Omental fat pad (tissue), 4 donors: ENCODE measurements at places on chromosomes 4 and X.

GRCh38 chrX:53279296-53280237 lies 1.8 kb downstream of the IQSEC2 start:
- no peak for DNase-seq

DNA sequence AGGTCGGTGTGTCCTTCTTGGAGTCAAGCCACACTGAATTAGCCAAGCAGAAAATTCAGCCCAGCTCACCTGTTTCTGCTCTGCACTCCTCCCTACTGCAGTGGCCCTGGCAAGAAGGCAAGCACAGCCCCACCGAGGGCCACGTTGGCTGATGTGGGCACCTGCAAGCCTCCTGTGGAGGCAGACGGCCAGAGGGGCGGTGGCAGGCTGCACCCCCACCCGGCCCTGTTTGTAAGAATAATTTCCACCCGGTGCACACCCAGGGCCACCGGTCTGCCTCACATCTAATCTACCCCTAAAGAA lies 18.8 kb downstream of the PPP2R2C start:
- no peak for DNase-seq

- DNase-seq: no peak
Measured at GRCh38 chr4:21139327-21139726, 439.1 kb downstream of the PACRGL start.

- no peak for DNase-seq
Measured at GRCh38 chr4:36283912-36284465, 2.6 kb downstream of the DTHD1 start.

DNA sequence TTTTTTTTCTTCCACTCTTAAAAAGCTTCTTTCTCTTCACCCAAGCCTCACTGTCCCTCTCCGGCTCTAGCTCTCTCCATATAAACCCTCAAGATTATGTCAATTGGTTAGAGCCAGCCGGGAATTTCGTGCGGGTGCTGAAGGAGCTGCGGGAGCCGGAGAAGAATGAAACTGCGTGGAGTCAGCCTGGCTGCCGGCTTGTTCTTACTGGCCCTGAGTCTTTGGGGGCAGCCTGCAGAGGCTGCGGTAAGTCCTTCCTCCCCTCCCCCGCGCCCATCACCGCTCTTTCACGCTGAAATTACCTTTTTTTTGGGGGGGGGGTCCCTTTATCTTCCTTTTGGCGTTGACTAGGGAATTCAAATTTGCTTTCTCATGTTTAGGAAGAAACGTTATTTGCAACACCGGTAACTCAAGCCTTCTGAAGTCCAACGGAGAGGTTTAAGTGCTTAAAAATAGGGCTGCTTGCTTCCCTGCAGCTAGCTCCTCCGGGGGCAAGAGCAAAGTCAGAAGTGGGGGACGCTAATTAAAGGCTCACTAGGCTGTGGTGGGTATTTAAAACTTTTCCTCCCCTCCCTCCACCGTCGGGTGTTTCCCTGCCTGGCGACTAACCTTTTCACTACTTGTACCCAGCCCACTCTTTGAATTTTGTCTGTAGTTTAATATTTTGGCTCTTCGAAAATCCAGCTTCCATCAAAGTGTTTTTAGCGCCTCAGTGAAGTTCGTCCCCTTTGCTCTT lies 491 bp downstream of the COL4A5 start:
- no peak for DNase-seq

GRCh38 chr4:107404591-107405300 lies 315.3 kb downstream of the PAPSS1 start:
- no peak for DNase-seq

GRCh38 chrX:133937022-133937421 lies 48.4 kb downstream of the GPC3 start:
- DNase-seq: no peak

DNA sequence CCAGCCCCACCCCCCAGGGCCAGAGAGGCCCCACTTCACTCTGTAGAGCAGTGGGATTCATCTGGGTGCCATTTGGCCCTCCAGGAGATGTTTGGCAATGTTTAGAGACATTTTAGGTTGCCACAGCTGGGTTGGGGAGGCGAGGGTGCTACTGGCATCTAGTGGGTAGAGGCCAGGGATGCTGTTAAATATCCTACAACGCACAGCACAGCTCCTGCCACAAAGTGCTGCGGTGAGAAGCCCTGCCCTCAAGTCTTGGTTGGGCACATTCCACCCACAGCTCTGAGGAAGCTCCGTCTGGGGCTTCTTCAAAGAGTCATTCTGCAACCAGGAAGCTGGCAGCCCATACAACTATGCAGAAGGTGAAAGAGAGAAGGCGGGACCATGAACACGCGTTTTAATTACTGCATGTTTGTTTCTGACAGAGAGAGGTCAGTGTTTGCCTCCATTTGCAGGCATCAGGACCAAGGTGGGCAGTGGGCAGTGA lies 48.1 kb upstream of the FAM9C start:
- no peak for DNase-seq

DNA sequence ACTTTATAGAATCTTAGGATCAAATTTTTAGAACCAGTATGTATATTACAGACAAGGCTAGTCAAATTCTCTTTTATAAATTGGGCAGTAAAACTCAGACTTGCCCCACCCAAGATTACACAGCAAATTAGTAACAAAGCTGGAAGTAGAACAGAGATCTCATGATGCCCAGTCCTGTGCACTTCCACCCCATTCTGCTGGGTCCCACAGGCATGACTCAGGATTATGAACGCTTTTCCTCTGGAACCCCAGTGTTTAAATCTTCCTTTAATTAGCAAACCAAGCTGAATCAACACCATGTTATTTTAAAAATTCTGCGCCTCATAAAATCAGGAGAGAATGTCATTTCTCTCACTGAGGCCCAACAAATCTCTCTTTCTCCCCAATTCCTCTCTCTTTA lies 1.5 kb upstream of the IL13RA2 start:
- DNase-seq: no peak

DNA sequence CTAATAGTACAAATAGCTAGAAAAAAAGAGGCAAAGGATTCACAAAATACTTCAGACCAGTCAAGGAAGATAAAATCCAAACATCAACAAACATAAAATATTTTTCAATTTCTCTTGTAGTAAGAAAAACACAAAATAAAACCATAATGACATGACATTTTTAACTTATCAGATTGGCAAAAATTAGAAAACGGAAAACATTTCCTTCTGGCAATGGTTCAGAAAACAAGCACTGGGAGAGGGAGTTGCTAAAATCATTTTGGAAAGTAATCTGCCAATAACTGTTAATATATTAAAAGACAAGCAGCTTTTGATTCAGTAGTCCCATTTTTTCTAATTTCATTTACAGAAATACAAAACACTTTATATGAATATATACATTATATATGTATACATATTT lies 26.1 kb downstream of the TKTL2 start:
- DNase-seq: no peak

- DNase-seq: no peak
Measured at GRCh38 chr4:104881136-104881886, 265.4 kb upstream of the TET2 start.

- DNase-seq: peak; percentile 46
Measured at GRCh38 chr4:121950212-121950679, 1.6 kb downstream of the TRPC3 start.

DNA sequence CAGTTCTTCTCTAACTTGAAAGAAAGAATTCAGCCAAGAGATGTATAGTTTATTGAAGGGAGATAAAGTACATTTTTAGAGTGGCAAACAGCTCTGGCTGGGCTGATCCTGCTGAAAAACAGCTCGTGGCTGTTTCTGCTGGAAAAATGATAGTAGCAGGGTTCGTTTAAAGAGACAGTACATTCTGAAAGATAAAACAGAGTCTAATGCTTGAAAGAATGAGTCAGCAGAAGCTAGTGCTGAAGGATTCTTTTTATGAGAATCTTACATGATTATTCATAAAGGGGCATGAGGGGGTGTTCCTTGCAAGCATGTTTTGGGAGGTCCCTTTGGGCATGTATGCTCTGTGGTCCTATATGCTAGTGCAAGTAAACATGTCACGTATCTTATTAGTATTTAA lies 790.0 kb downstream of the PCDH18 start:
- no peak for DNase-seq

GRCh38 chr4:82947498-82947897 lies 47.0 kb downstream of the THAP9 start:
- no peak for DNase-seq

DNA sequence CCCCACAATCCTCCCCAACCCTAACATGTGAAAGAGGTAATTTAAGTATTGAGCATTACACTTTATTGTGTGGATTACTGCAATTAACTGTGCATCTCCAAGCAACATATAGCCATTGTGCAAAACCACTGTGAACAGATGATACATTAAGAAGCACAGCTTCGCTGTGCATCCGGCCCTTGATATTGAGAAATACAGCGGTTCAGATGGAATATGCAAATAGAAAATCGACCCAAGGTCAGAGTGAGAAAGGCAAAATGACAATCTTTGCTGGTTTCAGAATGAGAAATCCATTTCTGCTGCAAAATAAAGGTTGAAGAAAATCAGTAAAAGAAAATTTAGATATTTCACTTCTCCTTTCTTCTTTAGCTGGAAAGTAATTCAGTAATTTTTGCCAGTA lies 805.9 kb upstream of the GRID2 start:
- no peak for DNase-seq

GRCh38 chrX:27439771-27440170 lies 23.4 kb downstream of the PPP4R3C start:
- DNase-seq: no peak

DNA sequence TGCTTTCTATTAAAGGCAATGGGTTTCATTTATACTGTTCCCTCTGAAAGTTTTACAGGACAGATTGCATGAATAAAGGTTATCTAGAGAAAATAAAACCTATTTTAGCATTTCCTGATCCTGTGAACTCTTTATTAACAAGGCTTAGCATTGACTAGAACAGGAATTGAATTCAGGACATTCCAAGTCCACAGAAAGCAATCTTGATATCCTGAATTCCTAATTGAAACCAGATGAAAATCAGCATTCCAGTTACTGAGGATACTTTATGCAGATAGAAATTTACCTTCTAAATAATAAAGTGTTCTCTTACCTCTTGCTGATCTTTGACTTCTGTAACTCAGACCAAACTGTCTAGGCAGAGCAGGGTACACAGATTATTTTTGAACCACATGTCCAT lies 151.4 kb downstream of the ZNF518B start:
- no peak for DNase-seq

GRCh38 chr4:159764343-159764952 lies 661.6 kb downstream of the RAPGEF2 start:
- no peak for DNase-seq

DNA sequence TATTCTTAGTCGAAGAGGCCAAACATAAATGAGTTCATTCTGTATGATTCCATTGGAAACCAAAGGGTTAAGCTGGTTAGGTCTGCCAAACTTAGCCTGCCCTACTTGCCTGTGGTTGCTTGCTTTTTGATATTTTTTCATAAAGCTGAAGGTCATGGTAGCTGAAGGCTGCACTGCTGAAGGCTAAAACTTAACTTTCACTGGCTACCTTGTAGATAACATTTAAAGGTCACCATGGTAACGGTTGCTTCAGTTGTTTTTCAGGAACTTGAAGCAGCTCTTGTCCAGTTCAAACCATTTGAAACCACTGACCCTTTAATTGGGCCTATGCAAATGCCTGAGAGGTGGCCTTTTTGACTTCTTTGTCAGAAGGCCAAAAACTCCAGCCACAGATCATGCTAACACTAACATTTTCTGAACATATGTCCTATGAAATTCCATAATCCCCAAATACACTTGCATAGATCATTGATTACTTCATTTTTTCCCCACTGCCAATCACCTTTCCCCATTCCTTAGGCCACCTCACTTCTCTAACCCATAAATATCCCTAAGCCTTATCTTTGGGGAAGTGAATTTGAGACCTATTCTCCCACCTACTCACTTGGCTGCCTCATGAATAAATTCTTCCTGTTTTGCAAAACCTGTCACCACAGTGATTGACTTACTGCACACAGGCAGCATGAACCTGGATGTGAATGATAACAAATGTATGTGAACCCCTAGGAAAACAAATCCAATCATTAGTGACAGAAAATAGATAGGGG lies 10.7 kb upstream of the SMIM10L2A start:
- no peak for DNase-seq

DNA sequence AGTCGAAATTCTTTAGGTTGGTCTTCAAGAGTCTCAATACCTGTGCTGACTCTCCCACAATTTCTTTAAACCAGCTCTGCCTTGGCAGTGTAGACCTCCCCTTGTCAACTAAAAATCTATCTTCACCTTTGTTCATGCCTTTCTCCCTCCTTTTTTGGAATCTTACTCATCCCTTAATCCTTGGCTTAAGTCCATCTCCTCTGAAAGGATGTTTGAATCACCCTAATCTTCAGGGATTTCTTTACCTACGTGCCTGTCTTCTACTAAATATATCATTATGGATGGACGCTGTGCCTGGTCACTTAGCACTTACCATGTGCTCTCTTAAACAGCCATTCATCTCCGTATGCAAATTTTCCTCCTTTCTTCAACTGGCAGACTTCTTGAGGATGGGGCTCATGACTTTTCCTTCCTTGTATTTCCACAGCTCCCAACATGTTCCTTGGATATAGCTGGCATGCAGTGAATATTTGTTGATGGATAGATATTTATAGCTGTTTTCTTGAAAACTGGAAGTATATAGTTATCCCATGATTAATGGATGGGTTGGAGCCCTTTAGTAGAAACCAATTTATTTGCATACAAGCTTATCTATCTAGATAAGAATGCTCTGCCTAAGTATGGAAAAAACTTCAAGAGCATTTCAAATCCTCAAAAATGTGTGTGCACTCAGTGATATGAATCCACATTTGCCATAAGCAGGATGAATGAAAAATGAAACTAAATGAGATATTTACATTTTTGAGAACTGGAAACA lies 166.6 kb downstream of the SPRY1 start:
- no peak for DNase-seq

- DNase-seq: no peak
Measured at GRCh38 chrX:147351644-147352043, 537.1 kb upstream of the CXorf51A start.

GRCh38 chrX:121746105-121746504 lies 698.7 kb downstream of the GLUD2 start:
- no peak for DNase-seq

- DNase-seq: no peak
Measured at GRCh38 chr4:153156263-153156662, 48.0 kb upstream of the TRIM2 start.

GRCh38 chrX:122363112-122363795 lies 820.8 kb upstream of the GRIA3 start:
- no peak for DNase-seq

GRCh38 chr4:1291091-1291490 lies 1.4 kb downstream of the MAEA start:
- DNase-seq: no peak

DNA sequence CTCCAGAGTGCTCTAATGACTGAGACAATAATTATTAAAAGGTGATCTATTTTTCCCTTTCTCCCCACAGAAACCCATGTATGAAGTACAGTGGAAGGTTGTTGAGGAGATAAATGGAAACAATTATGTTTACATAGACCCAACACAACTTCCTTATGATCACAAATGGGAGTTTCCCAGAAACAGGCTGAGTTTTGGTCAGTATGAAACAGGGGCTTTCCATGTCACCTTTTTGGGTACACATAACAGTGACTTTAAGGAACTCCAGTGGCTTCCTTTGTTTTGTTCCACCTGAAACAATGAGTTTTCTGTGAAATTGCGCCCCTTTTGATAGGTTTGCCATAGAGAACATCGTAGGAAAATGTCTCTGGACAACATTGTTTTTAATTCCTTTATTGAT lies 69.6 kb downstream of the KIT start:
- DNase-seq: no peak
